Suprapubic skin (tissue), 4 donors: ENCODE measurements at places on chromosomes 3 and 15.

DNA sequence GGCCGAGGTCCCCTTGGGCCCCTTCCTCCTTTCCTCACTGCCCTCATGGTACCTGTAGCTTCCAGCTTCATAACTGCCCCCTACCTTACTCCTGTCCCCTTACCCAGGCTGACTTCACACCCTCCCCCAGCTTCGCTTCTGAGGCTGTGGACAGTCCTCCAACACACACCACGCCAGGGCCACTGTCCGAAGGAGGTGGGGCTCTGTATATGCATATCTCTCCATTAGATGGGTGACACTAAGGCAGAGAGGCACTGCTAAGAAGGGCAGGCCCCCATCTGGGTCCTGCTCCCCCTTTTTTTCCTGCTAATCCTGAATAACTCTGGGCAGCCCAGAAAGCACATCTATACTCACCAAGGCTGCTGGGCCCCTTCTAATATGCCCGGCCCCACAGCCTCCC is 1.0 kb upstream of the COL7A1 start:
- peaks cover 29% of the 10 kb centered on the region for H3K36me3 ChIP-seq
- no peaks in the 10 kb centered on the region for H3K27me3 ChIP-seq
- H3K4me1 ChIP-seq: peaks cover 86% of the 10 kb centered on the region
- H3K4me3 ChIP-seq: no peak overlapping the region
- H3K27ac ChIP-seq: peak overlapping the region; percentile 90

GRCh38 chr3:137771401-137772213 is 7.5 kb downstream of the SOX14 start:
- peaks cover 54% of the 10 kb centered on the region for H3K4me1 ChIP-seq
- H3K36me3 ChIP-seq: no peaks in the 10 kb centered on the region
- H3K27ac ChIP-seq: no peak overlapping the region
- DNase-seq: no peak
- peak overlapping the region; percentile 43 for H3K4me3 ChIP-seq
- peaks cover 98% of the 10 kb centered on the region for H3K27me3 ChIP-seq

GRCh38 chr3:184660931-184661330 is 50.9 kb downstream of the MAGEF1 start:
- no peak for DNase-seq
- no peaks in the 10 kb centered on the region for H3K36me3 ChIP-seq
- peaks cover 22% of the 10 kb centered on the region for H3K4me1 ChIP-seq
- H3K4me3 ChIP-seq: no peak overlapping the region
- H3K27ac ChIP-seq: no peak overlapping the region
- no peaks in the 10 kb centered on the region for H3K27me3 ChIP-seq

GRCh38 chr3:40333416-40333815 is 23.9 kb downstream of the EIF1B start:
- H3K4me1 ChIP-seq: no peaks in the 10 kb centered on the region
- no peaks in the 10 kb centered on the region for H3K27me3 ChIP-seq
- DNase-seq: no peak
- H3K27ac ChIP-seq: no peak overlapping the region
- H3K36me3 ChIP-seq: no peaks in the 10 kb centered on the region

- no peaks in the 10 kb centered on the region for H3K27me3 ChIP-seq
- no peak overlapping the region for H3K27ac ChIP-seq
- peaks cover 61% of the 10 kb centered on the region for H3K36me3 ChIP-seq
- no peak overlapping the region for H3K4me3 ChIP-seq
- H3K4me1 ChIP-seq: no peaks in the 10 kb centered on the region
Observed at GRCh38 chr15:101014921-101015841, 96.0 kb downstream of the LRRK1 start.

DNA sequence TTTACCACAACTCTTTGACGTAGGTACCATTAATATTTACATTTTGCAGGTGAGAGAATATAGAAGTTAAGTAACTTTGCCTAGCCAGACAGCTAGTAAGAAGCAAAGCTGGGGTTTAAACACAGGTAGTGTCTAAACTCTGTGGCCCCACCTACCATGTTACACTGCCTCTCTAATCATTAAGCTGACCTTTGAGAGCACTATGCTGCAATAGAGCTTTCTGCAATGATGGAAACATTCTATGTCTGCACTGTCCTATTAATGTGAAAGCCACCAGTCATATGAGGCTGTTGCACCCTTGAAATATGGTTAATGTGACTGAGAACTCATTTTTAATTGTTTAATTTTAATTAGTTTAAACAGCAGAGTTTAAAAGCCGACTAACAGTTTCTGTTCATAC is 6.3 kb upstream of the RARB start:
- no peaks in the 10 kb centered on the region for H3K27me3 ChIP-seq
- no peak overlapping the region for H3K27ac ChIP-seq
- H3K4me1 ChIP-seq: peaks cover 5% of the 10 kb centered on the region
- H3K36me3 ChIP-seq: no peaks in the 10 kb centered on the region

GRCh38 chr15:78620527-78621421 is at the start of gene CHRNA3:
CHRNA3 (minus strand) TSS chr15:78620996; CDS start chr15:78620794, 202 bp downstream.
- peak within 1 kb of the TSS; percentile 52 for H3K4me3 ChIP-seq
- H3K4me1 ChIP-seq: peaks cover 19% of the 10 kb centered on the region
- H3K27me3 ChIP-seq: peaks cover 54% of the 10 kb centered on the region
- no peak within 1 kb of the TSS for H3K27ac ChIP-seq
- DNase-seq: no peak
- no peaks in the 10 kb centered on the region for H3K36me3 ChIP-seq

DNA sequence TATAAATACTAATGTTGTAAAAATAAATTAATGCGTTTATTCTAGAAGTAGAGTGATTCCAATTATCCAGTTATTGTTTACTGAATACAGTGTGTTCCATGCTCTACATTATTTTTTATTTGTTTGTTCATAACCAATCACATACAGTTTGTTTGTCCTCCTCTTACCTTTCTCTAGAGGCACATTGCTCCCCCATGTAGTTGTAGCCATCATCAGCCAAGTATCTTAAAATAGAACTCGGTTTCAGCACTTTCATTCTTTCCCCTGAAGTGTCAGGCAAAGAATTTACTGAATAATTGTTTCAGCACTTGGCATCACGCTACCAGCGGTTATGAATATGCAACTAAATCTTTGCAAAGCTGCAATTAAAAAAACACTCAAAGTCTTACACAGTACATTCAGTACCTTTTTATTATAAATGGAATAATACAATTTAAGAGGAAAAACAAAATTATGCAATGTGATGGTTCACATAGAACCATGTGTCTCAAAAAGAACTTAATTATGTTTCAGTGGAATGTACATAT is 448.6 kb upstream of the ATP10A start:
- no peaks in the 10 kb centered on the region for H3K27me3 ChIP-seq
- no peaks in the 10 kb centered on the region for H3K4me1 ChIP-seq
- H3K36me3 ChIP-seq: no peaks in the 10 kb centered on the region
- no peak overlapping the region for H3K4me3 ChIP-seq

DNA sequence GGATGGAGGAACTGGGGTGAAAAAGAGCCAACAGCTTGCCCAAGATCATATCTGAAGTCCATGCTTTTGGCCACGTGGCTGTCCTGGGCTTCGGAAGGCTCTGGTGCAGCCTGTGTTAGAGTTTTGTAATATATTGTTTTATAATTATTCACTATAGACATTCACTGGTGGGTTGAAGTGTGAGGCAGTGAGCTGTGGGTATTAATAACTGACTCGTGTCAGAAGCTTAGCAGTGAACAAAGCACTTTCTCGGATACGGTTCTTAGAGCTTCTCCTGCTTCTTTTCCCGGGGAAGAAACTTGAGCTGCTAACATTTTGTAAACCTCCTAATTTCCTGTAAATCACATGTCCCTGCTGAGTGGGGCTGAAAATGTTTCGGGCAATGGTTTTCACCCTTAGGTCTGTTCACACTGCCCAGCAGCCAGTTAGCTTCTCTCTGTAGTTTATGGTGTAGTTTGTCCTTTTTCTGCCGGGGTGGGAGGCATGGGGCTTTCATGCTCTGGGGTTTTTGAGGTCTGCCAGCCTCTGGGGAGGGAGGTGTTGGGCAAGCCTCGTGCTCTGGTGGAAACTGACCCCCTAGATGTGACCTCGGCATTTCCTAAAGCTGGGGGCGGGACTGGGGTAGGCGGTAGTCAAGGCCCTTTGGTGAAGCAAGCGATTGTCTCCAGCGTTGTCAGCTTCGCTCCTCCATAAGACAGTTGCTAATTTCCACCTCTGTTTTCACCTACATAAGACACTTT is 1.7 kb downstream of the MRAS start:
- H3K4me1 ChIP-seq: peaks cover 34% of the 10 kb centered on the region
- DNase-seq: no peak
- no peaks in the 10 kb centered on the region for H3K27me3 ChIP-seq
- H3K4me3 ChIP-seq: peak overlapping the region; percentile 73

- H3K4me3 ChIP-seq: no peak overlapping the region
- no peaks in the 10 kb centered on the region for H3K27me3 ChIP-seq
- no peaks in the 10 kb centered on the region for H3K36me3 ChIP-seq
- DNase-seq: no peak
Observed at GRCh38 chr3:32347343-32348125, 44.1 kb upstream of the CMTM7 start.

DNA sequence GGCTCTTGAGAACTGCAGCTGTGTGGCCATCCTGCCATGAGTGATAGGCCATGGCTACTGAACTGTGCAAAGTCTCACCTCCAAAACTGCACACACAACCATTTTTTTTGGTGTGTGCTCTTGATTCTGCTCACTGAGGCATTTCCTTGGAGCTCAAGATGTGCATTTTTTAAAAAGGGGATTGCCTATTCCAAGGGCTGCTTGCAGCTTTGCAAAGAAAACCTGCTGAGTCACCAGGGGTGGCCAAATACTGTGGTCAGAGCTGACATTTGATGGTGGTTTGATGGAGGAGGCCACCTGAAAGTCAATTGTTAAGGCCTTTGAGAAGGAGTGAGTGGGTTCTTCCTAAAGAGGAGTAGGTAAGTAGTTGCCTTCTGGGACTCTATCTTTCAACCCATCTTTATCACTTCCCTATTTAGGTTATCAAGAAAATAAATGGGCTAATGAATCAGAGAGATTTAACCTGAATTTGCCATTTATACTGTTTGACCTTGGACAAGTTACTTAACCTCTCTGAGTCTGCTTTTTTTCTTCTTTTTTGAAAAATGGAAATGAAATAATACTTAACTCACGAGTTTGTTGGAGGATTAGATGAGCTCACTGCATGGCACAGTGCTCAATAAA is 87.9 kb downstream of the CHST2 start:
- no peak overlapping the region for H3K27ac ChIP-seq
- no peak for DNase-seq
- no peak overlapping the region for H3K4me3 ChIP-seq
- H3K27me3 ChIP-seq: no peaks in the 10 kb centered on the region
- H3K36me3 ChIP-seq: no peaks in the 10 kb centered on the region

- no peak for DNase-seq
- no peaks in the 10 kb centered on the region for H3K4me1 ChIP-seq
- H3K36me3 ChIP-seq: no peaks in the 10 kb centered on the region
- no peaks in the 10 kb centered on the region for H3K27me3 ChIP-seq
- no peak overlapping the region for H3K4me3 ChIP-seq
- no peak overlapping the region for H3K27ac ChIP-seq
Observed at GRCh38 chr3:6528951-6529350, 332.0 kb upstream of the GRM7 start.

DNA sequence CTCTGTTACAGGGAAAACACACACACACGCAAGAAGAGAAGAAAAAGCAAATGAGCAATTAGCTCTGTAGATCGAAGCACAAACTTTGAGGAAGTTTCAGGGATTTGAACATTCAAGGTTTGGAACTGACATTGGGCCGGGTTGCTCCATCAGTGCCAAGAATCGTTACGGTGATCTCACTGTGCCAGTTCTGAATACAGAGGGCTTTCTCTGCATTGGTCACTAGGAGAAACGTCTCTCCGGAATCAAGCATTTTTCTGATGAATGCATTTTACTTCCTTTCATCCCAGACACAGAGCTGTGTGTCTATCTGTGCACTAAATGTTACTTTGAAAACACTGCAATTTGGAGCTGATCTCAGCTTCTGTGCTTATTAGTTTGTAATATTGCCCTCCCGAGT is 11.2 kb downstream of the HRH1 start:
- DNase-seq: no peak
- no peaks in the 10 kb centered on the region for H3K27me3 ChIP-seq
- no peak overlapping the region for H3K4me3 ChIP-seq

- H3K4me1 ChIP-seq: peaks cover 42% of the 10 kb centered on the region
- H3K4me3 ChIP-seq: no peak overlapping the region
- peak overlapping the region; percentile 35 for H3K27ac ChIP-seq
- no peak for DNase-seq
- H3K27me3 ChIP-seq: no peaks in the 10 kb centered on the region
Observed at GRCh38 chr15:74318376-74319137, 48.9 kb downstream of the CYP11A1 start.

- no peak overlapping the region for H3K27ac ChIP-seq
- no peak overlapping the region for H3K4me3 ChIP-seq
- DNase-seq: no peak
- no peaks in the 10 kb centered on the region for H3K27me3 ChIP-seq
- H3K36me3 ChIP-seq: no peaks in the 10 kb centered on the region
Observed at GRCh38 chr3:37627951-37628620, 233.6 kb upstream of the CTDSPL start.

DNA sequence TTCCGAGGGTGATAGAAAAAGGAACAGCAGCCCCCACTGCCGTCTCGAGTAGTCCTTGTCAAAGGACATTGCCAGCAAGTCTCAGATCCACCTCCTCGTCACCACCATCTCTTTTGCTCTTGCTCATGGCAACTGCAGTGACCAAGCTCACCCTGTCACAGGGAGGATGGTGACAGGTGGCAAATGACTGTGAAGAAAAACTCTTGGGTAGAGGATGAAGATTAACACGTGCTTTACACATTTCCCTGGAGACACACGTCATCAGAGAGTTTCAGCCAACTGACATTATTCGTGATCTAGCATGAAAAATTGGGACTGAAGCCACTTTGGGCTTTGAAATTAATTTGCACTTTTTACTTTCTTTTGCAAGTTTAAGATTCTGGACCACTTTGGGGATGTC is 174.3 kb downstream of the EBLN2 start:
- no peaks in the 10 kb centered on the region for H3K27me3 ChIP-seq
- no peaks in the 10 kb centered on the region for H3K36me3 ChIP-seq
- H3K27ac ChIP-seq: no peak overlapping the region
- H3K4me1 ChIP-seq: no peaks in the 10 kb centered on the region

GRCh38 chr3:27639271-27639670 is 82.9 kb downstream of the EOMES start:
- H3K27ac ChIP-seq: no peak overlapping the region
- H3K4me1 ChIP-seq: peaks cover 10% of the 10 kb centered on the region
- no peak for DNase-seq
- no peak overlapping the region for H3K4me3 ChIP-seq
- H3K36me3 ChIP-seq: no peaks in the 10 kb centered on the region

- DNase-seq: no peak
- H3K4me3 ChIP-seq: no peak overlapping the region
- H3K27me3 ChIP-seq: no peaks in the 10 kb centered on the region
- H3K36me3 ChIP-seq: no peaks in the 10 kb centered on the region
- H3K27ac ChIP-seq: no peak overlapping the region
Observed at GRCh38 chr15:100958326-100959065, 39.3 kb downstream of the LRRK1 start.

- H3K4me1 ChIP-seq: no peaks in the 10 kb centered on the region
- no peaks in the 10 kb centered on the region for H3K36me3 ChIP-seq
Observed at GRCh38 chr3:162141272-162141791, 644.7 kb downstream of the OTOL1 start.

DNA sequence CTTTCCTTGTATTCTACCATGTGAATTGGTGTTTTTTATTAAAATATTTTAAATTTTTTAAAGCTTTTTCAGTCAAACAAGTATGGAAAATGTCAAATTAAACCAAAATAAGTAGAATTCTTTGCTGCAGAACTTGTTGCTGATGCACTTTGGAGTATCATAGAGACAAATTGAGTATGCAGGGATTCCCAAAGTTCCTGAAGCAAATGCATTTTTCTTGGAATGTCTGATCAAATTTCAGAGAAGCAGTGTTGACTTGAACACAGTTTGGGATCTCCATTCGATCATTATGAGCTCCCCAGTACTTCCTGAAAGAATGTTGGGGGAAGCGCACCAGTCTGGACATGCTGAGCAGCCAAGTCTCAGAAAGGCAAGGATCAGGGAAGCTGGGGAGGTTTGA is 517.8 kb upstream of the CFAP20DC start:
- H3K36me3 ChIP-seq: no peaks in the 10 kb centered on the region
- no peak overlapping the region for H3K27ac ChIP-seq
- H3K4me1 ChIP-seq: peaks cover 6% of the 10 kb centered on the region
- DNase-seq: no peak
- H3K27me3 ChIP-seq: no peaks in the 10 kb centered on the region
